ENCODE measurements at places on chromosomes 1 and 21. TPM values are rescaled to one million over a fixed set of nuclear protein-coding genes. Genes with fewer than 3 reads are reported as not detected.

- DNase-seq, result no peak
Measured at GRCh38 chr1:41720861-41721410, 197.8 kb downstream of the HIVEP3 start.

DNA sequence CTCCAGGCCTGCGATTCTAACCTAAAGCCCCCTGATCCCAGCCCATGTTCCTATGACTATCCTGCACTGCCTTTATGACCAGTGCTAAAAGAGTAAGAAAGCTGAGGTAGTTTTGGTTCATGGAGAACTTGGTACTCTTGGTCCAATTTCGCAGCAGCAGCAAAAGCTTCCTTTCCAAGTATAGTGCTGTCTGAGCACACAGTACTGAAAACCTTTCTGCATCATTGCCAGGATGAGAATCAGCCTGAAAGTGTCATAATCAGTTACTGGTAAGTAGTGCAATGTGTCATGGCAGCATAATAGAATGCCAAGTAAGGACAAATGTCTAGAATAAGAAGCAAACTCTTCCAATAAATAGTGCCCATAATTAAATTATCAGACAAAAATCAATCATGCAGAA lies 889.6 kb upstream of the ADGRL4 start:
- DNase-seq, result no peak

- DNase-seq, result no peak
Measured at GRCh38 chr1:76033800-76034475, 40.6 kb upstream of the ST6GALNAC3 start.

- DNase-seq, result no peak
Measured at GRCh38 chr1:26357121-26357602, 3.2 kb upstream of the CRYBG2 start.

Gene OR6N1
- total RNA-seq, result not detected

Gene HUNK
- 2.0 TPM for total RNA-seq

Gene ANKRD34A
- 3.4 TPM for total RNA-seq

DNA sequence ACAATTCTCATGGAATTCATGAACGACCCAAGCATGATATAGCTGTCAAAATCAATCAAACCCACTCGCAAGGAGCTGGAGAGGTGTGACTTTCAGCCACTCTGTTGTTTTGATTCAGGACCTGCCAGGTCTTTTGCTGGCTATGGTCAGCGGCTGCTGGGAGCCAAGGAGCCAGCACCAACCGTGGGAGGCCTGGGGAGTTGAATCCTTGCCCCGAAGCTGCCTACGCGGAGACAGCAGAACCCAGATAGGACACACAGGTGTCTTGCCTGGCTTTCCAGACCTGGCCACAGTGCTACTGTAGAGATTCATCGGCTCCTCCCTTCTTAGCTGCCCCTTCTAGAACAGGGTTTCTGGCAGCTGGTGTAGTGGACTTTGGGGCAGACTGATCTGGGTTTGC lies 42.7 kb downstream of the ZSCAN20 start:
- DNase-seq, result no peak

GRCh38 chr1:207239874-207240273 lies 81.6 kb upstream of the CD55 start:
- no peak for DNase-seq

- no peak for DNase-seq
Measured at GRCh38 chr1:110011527-110012041, 22.8 kb upstream of the STRIP1 start.

- no peak for DNase-seq
Measured at GRCh38 chr1:170619241-170620028, 44.5 kb upstream of the PRRX1 start.

- DNase-seq, result no peak
Measured at GRCh38 chr1:95021805-95022643, 50.7 kb downstream of the ALG14 start.

DNA sequence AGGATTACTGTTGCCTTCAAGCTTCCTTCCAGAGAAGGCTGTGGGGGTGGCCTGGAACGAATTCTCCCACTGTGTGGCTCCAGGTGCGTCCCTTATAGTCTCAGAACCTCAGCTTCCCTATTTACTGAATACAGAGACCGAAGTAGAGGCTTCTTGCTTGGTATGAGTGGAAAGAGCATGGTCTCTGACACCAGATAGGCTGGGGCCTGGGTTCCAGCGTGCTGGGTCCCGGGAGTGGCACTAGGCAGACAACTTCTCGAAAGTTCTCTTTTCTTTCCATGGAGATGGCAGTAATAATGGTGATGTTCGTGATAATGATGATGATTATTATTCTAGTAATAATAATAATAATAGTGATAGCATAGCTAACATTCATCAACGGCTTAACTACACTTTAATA lies 161.7 kb downstream of the PTPRU start:
- DNase-seq, result peak; percentile 23

- no peak for DNase-seq
Measured at GRCh38 chr1:40308036-40308727, 8.9 kb downstream of the COL9A2 start.

Gene SLFNL1
- total RNA-seq, result 0.59 TPM

DNA sequence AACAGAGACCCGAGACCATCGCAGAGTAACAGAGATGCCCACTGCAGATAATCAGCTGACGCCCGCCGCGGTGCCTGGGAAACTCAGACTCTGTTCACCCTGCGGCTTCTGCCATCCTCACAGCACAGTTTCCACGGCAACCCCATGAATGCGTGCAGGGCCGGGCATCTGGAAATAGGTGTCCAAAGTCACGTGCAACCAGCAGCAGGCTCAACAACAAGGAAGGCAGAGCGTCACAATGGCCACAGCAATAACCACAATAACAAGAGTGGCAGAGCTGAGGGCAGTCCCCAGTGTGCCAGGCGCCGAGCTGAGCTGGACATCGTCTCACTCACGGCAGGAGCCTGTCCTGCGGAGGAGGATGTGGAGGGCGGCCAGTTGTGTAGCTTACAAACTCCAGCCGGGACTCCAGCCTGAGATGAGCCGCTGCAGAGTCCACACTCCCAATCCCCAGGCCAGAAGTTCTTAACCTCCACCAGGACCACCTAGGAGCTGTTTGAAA lies 102.0 kb downstream of the CRYAA start:
- DNase-seq, result no peak

GRCh38 chr1:194374649-194375048 lies 1188.2 kb upstream of the B3GALT2 start:
- no peak for DNase-seq

DNA sequence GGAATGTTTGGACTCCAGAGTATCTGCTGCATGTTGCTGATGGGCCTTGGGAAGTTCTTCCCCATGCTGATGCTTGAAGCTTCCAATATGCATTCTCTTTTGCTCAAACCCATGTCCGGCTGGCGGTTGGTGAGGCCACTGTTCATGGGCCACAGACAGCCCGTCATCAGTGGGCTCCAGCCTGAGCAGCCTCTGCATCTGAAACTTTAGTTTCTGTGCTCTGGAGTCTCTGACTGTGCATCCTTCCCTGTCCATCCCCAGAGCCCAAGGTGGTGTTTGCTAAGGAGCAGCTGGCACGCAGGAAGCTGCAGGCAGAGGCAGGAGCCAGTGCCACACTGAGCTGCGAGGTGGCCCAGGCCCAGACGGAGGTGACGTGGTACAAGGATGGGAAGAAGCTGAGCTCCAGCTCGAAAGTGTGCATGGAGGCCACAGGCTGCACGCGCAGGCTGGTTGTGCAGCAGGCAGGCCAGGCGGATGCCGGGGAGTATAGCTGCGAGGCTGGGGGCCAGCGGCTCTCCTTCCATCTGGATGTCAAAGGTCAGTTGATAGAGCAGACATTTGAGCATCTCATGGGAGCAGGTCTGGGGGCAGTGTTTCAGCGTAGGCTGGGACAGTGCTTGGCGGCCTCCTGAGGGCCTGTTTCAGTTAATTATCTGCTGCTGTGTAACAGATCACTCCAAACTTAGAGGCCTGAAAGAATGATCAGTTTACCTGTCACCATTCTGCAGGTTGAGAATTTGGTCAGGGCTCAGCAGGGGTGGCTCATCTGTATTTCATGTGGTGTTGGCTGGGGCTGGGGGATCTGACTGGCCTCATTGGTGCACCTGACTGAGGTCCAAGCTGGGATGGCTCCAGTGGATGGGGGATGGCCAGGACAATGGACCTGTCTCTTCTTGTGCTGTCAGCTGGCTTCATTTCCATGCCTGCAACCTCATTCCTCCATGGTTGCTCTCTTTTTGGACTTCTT lies 16.6 kb downstream of the OBSCN start:
- no peak for DNase-seq

DNA sequence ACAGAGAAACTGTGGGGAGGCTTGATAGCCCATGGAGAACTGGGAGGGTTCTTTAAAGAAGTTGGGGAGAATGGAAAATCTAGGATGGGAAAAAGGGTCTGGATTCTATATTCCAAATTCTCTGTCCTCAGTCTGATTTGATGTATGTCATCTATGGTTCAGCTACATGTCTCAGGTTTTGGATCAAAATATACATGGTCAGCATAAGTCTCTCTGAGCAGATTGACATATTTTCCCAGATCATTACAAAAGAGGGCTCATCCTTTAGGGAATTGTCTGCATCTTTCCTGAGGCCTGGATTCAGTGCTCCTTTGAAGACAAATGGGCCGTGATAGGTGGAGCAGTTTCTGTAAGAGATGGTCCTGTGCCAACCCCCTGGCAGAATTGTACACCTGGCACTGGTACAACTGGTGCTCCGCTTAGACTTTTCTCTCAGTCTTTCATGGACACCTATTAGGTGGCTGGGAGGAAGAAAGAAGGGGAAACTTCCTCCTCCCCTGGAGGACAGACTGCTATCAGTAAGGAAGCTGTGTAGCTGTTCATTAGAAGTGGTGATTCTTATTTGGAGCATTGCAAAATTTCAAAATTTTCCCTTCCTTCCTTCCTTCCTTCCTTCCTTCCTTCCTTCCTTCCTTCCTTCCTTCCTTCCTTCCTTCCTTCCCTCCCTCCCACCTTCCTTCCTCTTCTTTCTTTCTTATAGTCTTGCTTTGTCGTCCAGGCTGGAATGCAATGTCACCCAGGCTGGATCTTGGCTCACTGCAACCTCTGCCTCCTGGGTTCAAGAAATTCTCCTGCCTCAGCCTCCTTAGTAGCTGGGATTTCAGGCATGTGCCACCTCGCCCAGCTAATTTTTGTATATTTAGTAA lies 26.1 kb upstream of the RGL1 start:
- no peak for DNase-seq

- DNase-seq, result no peak
Measured at GRCh38 chr1:3773572-3774275, 1.2 kb downstream of the SMIM1 start.

DNA sequence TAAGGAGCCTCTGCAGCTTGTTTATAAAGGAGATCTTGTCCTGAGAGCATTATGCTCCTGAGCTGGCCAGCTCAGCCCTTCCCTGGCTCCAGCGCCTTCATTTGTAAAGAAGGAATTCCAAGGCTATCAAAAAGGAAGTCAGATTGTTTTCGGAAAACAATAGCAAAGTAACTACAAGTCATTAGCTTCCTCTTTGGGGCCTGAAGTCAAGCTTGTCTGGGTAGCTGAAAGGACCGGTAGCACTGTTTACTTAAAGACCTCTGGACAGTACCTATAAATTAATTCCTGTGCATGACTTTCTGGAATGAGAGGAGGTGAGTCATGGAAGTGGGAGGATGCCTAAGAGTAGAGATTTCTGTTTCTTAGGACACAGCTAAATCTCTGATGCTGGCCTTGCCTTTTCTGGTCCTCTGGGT lies 20.7 kb upstream of the GJA5 start:
- DNase-seq, result no peak

GRCh38 chr1:227790868-227791267 lies 24.6 kb upstream of the PRSS38 start:
- peak; percentile 57 for DNase-seq

Gene UQCRHL
- total RNA-seq, result 5.5 TPM

GRCh38 chr1:96968983-96969382 lies 247.4 kb downstream of the PTBP2 start:
- no peak for DNase-seq

Gene ITLN2
- total RNA-seq, result 2.0 TPM

GRCh38 chr1:45660336-45660735 lies 26.0 kb downstream of the GPBP1L1 start:
- no peak for DNase-seq

- DNase-seq, result no peak
Measured at GRCh38 chr1:36534711-36535412, 52.1 kb upstream of the CSF3R start.

DNA sequence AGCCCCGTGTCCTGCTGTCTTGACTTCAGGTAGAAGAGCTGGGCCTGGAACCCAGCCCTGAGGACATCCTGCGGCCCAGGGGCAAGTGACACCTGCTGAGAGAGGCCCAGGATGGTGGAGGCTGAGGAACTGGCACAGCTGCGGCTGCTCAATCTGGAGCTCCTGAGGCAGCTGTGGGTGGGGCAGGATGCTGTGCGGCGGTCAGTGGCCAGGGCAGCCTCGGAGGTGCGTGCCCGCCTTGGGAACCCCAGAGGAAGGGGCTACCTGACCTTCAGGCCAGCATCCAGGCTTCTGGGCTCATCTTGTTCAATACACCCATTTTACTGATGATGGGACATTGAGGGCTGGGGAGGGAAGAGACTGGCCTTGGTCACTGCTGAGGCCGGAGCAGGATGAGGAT lies 2.3 kb downstream of the MIIP start:
- no peak for DNase-seq

GRCh38 chr1:84615790-84616189 lies 41.5 kb upstream of the CTBS start:
- DNase-seq, result no peak

DNA sequence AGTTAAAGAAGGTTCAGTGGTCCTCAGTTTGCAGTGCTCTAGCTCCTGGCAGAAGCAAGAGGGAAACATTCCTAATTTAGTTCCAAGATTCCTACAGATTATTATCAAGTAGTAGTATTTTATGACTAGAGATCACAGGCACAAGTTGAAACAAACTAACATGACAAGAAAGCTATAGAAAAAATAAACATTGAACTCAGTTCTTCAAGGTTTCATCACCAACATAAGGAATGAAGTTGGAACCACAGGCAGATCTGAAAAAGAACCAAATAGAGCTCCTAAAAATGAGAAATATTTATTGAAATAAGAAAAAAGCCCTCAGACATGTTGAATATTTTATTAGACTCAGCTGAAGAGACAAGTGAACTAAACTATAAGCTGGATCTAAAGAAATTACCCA lies 40.6 kb downstream of the PDC start:
- DNase-seq, result no peak

Gene CYP4A11
- not detected for total RNA-seq

Gene WNT4
- not detected for total RNA-seq

DNA sequence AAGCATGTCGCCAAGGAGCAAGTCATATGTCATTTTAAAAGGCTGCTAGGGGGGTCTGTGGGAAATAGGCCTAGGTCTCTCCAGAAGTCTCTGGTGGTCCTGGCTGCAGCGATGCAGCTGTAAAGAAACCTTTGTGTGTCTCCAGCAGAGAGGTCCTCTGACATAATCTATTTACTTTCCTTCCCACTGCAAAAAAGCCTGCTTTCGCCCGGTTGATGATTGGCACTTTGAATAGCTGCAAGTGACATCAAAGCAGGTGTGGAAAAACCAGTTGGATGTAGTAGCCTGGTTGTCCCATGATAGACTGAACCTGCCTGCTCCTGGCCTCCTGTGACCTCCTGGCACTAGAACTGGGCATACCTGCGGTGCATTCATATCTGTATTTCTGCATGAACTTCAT lies 13.8 kb downstream of the RASSF5 start:
- DNase-seq, result no peak

Gene MAP10
- 3.2 TPM for total RNA-seq

- no peak for DNase-seq
Measured at GRCh38 chr21:44461005-44461404, 5.7 kb downstream of the LRRC3 start.

Gene G0S2
- total RNA-seq, result 212 TPM

Measured in right atrium auricular region (tissue), 2 donors.